ENCODE measurements at places on chromosomes 4 and X.
A peak's percentile ranks its signal among the peaks of the same experiment; 100 is the strongest.

GRCh38 chrX:139106069-139106468 is 394.6 kb upstream of the FGF13 start:
- DNase-seq = no peak

GRCh38 chr4:48372272-48372671 is 30.9 kb downstream of the SLAIN2 start:
- no peak for DNase-seq

DNA sequence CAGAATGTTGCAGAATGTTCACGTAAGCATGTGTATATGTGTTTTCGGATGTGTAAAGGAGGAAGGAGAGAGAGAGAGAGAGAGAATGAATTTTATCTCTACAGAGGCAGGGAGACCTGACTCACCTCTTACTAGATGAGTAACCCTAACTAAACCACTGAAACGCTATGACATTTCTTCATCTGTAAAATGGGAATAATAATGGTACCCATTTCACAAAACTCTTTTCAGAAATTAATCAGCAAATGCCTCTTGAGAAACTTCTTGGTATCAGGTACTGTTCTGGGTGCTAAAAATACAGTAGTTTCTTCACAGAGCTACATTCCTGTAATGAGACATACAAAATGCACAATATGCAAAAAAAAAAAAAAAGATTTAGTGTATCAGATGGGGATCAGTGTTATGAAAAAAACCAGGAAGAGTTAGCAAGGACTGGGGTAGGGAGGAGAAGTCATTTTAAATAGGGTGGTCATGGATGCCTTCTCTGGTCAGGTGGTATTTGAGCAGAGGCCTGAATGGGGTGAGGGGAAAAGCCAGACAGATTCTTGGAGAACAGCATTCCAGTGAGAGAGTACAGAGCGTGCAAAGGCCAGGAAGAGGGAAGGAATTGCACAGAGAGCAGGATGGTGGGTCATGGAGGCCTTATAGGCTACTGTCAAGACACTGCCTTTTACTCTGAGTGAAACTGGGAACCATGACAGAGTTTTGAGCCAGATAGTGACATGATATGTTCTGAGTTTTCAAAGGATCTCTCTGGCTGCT is 84.9 kb upstream of the SPANXB1 start:
- DNase-seq = no peak

GRCh38 chrX:12790885-12791256 is 341 bp upstream of the PRPS2 start:
- no peak for DNase-seq

DNA sequence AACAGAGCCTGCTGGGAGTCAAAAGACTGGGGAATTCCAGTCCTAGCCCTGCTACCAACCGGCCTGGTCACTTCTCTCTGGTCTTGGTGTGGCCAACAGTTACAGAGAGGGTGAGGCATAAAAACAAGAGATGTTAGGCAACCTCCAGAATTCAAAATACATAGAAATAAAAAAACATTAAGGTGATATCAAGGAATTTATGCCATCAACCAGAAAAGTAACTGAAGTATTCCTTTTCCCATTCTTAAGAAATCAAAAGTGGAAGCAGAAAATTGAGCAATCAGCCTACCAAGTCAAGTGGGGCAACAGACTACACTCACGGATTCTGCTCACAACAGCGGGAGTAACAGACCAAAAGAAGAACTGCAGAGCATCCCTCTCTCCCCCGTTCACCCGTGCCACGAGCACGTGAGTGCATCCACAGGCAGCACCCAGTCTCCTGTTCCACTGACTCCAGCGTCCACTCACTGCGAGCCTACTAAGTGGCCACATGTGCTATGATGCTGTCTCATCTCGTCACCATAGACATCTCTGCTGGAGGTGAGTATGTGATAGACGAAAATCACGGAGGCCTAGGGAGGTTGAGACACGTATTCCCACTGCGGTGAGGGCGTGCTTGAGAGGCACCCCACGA is 29.3 kb downstream of the AFAP1 start:
- DNase-seq = no peak

- peak; percentile 60 for DNase-seq
Measured at GRCh38 chr4:38574559-38575333, 89.3 kb upstream of the KLF3 start.

- DNase-seq = no peak
Measured at GRCh38 chrX:154315416-154315815, 19.8 kb downstream of the TKTL1 start.

- no peak for DNase-seq
Measured at GRCh38 chr4:183164963-183165362, 65.9 kb downstream of the WWC2 start.

DNA sequence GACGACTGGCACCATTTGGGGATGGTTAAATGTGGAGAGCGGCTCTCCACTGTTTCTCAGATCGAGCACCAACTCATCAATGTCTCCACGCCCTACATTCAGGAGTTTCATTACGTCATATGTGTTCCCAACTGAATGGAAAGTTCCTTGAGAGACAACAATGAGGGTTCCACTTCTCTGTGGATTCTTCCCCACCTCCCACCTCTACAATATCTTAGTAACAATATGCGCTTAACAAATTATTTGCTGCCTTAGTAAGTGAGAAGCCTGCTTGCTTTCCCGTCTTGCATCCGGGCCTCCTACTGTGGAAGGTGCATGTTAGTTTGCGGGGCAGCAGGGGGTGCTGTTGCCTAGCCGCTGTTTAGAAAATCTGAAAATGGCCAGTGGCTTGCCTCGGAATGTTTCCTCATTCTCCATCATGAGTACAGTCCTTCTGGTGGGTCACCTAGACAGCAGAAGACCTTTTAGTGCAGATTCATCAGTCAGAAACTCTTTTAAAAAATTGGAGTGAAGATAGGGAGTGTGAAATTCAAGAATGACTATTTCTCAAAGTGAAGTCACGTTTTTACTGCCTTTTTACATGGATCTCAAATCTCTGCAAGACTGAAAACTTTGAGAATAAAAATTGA is 55.7 kb downstream of the PHOX2B start:
- DNase-seq = no peak

DNA sequence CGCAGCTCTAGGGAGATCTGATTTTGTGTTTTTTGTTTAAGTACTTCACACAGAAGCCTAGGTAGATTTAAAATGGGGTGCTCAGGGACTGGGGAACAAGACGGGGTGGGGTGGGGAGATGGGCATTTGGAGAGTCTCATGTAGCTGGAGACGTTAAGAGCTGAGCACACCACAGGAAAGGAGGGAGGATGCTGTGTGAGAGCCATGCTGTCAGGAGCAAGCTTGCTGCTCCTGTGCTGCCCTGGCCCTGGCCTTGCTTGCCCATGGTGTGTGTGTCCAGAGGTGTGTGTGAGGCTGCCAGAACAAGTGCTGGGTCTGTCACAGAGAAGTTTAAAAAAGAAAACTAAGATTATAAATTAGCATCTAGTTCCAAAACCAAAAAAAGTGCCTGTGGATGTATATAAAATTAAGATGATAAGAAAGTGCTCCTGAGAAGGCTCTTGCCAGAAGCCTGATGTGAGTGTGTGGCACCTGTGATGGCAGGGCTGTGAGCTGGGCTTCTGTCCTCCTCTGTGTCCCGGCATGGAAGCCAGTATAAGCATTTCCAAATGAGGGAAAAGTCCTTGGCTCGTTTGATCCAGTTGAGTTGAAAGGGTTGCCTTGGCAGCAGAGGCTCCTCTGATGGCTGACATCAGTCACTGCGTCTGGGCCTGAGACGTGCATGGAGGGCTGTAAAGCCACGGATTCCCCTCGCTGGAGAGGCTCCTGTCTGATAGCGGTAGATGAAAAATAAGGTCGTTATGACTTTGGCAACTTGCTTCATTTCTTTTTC is 63.5 kb downstream of the NELFA start:
- DNase-seq = no peak

- DNase-seq = no peak
Measured at GRCh38 chrX:56791456-56791855, 62.4 kb downstream of the NBDY start.
